ENCODE measurements at places on chromosomes 4 and X. TPM values are rescaled to one million over a fixed set of nuclear protein-coding genes. Genes with fewer than 3 reads are reported as not detected.

The PPP2R2C gene
- polyA plus RNA-seq = 29.4 TPM

The UNC5C gene
- not detected for polyA plus RNA-seq

The GAGE13 gene
- polyA plus RNA-seq = not detected

GRCh38 chr4:167602157-167602556, 367.9 kb upstream of the SPOCK3 start:
- no peak for DNase-seq

DNA sequence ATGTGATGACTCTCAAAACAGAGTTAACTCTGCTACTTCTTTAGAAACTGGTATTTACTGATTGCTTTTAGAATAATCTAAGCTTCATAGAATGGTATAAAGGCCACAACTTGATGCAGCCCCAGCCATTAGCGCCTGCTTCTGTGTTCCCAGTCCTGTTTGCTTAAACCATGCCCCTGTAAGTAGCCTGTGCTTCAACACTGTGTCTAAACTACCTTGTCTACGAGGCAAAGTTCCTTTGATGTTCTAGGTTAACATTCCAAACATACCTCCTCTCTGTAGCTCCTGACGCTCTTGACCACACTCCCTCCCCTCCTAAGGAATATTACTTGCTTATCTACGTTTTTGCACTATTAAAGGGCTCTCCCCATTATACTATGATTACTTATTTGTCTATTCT, 352.5 kb upstream of the ADGRL3 start:
- DNase-seq = no peak

- no peak for DNase-seq
Measured at GRCh38 chr4:155270671-155271070, 62.2 kb downstream of the NPY2R start.

All from A549 (cell line).